Kidney glomerular epithelial cell (primary cell): ENCODE measurements at places on chromosomes 6 and 20.

GRCh38 chr20:5785146-5785545 is 34.9 kb downstream of the SHLD1 start:
- DNase-seq = no peak

DNA sequence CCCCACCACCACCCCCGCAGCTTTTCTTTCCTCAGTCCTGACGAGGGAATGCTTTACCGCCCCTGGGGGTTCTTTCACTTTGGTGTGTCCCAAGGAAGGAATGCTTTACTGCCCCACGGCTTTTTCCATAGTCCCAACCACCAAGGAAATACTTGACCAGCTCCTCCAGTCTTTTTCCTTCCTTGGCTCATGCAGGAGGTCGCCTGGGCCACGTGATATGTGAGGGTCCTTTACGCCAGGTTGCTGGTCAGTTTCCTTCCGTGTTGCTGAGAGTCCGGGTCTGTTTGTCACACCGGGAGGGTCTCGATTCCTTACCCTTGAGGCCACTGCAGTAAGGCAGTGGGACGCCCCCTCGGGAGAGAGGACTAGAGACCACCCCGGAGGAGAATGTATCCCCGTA is 58.9 kb upstream of the CDH4 start:
- DNase-seq = no peak

DNA sequence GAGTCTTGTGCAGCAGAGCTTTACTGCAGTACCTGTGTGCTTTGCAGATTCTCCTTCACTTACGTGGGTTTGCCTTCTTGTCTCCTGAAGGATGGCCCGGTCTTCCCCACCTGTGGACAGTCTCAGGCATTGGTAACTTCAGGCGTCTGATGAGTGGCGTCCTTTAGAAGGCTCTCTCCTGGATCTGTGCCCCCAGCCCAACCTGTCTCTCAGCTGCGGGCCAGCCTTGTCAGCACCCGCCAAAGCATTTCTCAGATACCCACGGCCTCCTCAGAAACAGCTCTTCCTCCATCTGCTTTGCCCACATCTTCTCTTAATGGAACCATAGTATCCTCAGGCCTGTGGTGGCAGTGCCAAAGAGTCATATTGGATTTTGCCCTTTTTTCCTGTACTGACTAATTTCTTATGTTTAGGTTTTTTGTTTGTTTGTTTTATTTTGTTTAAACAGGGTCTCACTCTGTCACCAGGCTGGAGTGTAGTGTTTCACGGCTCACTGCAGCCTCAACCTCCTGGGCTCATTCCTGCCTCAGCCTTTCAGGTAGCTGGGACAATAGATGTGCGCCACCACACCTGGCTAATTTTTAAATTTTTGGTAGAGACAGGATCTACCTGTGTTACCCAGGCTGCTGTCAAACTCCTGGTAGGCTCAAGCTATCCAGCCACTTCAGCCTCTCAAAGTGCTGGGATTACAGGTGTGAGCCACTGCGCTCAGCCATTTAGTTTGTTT is 96.6 kb downstream of the ARID1B start:
- no peak for DNase-seq

GRCh38 chr20:58989196-58989595 is 8.1 kb downstream of the NELFCD start:
- no peak for DNase-seq

DNA sequence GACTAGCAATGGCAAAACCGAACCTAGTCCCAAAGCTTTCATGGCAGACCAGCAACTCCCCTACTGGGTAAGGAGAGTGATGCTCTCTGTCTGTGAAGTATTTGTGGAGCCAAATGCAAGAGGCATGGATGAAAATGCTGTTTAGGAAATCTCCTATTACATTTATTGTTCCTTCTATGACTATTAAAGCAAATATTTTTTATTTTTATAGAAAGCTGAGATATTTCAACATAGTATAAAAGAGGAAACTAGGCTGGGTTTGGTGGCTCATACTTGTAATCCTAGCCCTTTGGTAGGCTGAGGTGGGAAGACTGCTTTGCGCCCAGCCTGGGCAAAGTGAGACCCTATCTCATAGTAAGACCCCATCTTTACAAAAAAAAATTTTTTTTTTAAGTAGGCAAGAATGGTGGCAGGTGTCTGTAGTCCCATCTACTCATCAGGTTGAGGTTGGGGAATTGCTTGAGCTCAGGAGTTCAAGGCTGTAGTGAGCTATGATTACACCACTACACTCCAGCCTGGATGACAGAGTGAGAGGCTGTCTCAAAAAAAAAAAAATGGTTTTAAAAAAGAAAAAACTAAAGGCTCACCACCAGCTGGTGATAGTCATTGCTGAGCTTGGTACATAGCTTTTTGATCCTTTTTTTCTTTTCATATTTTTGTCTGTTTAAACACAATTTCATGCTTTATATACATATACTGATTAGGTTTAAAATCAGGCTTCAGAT is 11.3 kb downstream of the KDM1B start:
- no peak for DNase-seq

DNA sequence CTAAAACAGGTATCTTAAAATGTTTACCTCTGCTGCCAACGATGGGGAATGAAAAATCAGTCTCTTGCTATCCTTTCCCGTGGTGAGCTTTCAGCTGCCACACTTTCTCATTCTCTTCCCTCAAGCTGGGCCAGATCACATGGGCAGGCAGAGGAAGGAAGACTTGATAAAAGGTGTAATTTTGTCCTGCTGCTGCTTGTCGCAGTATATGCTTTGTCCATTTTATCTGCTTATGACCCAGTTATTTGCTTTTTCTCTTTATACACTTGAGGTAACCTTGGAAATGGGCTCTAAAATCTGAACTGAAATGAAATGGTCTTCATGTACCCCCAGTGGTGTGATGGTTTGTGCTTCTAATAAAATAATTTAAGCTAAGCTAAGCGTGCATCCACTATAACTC is 695.9 kb upstream of the FLRT3 start:
- DNase-seq = no peak

DNA sequence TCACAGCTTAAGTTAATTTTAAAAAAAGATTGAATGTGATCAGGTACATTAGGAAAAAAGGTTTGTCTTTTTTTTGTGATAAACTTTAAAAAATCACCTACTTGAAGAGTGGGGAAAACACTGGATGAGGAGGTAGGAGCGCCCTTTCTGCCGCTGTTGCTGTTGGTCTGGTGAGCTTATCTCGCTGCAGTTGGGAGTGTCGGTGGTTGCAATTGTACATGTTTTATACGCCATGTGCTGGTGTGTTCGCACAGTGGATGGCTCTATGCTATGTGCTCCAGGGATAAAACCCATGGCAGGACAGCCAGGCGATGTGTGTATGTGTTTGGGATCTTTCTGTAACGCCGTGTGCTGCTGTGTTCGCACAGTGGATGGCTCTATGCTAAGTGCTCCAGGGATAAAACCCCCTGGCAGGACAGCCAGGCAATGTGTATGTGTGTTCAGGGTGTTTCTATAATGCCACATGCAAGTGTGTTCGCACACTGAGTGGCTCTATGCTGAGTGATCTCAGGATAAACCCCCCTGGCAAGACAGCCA is 1.7 kb downstream of the SLC22A3 start:
- no peak for DNase-seq

GRCh38 chr20:49672096-49672664 is 41.5 kb downstream of the B4GALT5 start:
- no peak for DNase-seq

GRCh38 chr6:12386816-12387215 is 96.7 kb downstream of the EDN1 start:
- peak; percentile 16 for DNase-seq

DNA sequence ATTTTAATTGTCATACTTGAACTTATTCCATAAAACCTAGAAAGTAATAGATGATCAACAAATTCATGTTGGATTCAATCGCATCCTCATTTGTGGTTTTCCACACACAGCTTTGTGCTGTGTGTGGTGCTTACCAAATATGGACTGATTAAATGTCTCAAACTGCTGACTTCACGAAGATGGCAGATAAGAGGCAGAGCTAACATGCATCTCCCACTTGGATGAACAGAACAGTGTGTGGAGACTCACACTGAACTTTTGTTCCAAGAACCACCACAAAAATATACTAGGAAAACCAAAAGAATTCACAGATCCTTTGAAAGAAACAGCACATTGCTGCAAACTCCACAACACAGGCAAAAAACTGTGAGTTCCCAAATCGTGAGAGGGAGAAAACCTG is 603.7 kb downstream of the TENT5A start:
- no peak for DNase-seq

DNA sequence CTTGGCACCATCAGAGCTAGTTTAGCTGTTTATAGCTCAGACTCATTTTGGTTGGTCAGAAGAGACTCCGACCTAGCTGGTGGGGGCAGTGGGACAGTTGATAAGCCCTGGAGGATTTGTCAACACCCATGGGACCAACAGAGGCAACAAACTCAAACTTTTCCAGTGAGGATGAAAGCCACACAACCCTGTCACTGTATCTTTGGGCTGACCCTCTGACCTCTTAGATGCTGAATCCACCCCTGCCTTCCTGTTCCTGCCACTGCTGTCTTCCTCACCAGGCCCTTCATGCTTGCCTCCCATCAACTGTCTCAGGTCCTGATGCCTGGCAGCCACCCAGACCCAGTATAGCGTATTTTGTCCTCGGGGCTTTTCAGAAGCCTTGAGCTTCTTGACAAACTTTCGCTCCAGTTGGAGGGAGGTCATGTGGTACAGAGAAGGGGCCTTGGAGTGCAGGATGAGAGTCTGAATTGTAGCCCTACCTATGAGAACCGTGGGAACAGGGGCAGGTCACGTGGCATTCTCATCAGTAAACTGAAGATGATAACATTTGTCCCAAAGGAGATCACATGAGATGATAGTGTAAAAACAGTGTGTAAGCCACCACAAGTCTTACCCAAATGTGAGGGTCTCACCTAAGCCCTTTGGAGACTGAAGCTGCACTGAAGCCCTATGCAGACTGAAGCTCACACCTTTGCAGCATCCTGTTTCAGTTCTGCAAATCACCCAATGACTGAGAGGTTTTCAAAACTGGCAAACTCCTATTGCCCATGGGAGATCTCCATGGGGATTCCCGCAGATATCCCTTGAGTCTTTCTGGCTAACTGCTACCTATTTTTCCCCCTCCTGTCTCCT is 72.0 kb upstream of the F13A1 start:
- no peak for DNase-seq

- no peak for DNase-seq
Measured at GRCh38 chr20:61092251-61092650, 159.8 kb upstream of the CDH4 start.

DNA sequence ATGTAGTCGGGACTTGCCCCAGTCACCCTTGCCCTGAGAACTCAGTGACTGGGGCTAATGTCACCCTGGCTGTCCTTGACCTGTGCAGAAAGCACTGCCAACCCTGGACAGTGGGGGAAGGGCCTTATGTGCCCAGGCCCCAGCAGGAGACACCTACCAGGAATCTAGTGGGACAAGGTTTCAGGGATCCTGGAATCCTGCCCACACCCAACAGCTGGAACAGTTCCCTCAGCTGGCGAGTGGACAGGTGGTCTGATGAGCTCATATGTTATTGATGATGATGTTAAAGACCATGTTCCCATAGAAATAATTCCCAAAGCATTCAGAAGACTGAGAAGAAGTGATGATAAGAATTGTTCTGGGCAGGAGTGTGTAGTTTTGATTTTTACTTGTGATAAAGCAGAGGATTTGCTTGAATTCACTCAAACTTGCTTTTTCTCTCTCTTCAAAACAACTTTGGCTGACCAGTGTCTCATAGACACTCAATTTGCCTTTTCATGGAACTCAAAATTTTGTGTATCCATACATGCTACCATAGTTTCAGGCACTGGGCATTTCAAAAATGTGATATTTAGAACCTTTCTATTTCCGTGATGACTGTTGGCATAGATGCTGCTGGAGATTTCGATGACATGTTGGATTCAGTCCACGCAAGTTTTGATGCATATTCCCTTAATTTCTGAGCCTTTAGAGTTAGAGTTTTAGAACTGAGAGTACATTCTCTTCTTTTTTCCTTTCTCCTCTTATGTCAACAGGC is 79.3 kb downstream of the SLC22A3 start:
- DNase-seq = no peak

DNA sequence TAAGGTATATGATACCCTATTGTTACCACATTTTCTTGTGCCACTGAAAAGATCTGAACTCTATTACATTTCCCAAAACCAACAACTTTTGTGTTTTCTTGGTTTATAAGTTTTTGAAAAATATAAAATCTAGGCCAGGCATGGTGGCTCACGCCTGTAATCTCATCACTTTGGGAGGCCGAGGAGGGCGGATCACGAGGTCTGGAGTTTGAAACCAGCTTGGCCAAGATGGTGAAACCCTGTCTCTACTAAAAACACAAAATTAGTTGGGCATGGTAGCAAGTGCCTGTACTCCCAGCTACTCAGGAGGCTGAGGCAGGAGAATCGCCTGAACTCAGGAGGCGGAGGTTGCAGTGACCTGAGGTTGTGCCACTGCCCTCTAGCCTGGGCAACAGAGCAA is 34.3 kb downstream of the SAMHD1 start:
- DNase-seq = no peak

DNA sequence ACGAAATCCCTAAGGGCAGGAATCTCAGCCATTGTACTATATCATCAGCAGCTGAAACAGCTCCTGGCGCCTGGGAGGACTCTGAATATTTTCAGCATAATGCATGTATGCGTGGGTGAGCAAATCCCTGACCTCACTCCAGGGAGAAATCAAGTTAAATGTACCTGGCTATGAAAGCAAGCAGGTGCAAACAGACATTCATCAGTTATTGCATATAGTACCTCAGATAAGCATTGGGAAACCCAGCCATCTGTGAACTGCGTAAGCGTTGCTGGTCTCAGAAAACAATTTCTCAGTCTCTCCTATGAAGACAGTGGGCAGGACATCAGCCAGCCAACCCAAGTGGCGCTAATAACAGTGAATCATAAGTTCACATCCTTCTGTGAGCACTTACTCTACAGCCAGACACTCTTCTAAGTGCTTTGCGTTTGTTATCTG is 622.6 kb downstream of the EPM2A start:
- DNase-seq = no peak

DNA sequence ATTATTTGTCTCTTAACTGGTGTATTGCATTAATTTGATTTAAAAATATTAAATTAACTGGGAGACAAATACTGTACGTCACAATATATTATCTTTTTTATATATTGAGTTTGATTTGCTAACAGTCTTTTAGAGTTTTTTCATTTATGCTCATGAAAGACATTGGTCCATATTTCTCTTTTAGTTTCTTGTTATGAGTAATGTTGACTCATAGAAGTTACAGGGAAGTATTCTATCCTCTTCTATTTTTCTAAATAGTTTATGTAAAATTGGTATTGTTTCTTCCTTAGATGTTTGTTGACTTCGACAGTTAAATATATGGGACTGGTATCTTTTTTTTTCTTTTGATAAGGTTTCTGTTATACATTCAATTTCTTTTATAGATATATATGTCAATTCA is 1115.6 kb upstream of the CITED2 start:
- no peak for DNase-seq

DNA sequence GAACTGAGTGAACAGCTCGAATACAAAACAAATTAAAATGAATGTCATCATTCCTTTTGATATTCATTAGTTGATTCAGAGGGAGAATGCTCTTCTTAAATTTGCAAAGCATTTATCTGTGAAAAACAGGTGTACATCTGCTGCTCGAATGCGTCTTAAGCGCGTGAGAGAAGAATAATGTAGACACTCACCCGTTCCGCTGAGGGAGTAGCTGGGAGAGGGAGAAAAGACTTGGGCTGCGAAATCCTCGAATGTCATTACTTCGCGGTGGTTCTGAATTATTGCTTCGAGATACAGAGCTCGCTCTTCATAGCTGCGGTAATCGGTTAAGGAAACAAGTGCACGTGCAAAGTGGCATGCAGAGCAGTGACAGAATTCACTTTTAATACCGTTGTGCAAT is 43.9 kb downstream of the INSM1 start:
- no peak for DNase-seq

- no peak for DNase-seq
Measured at GRCh38 chr6:47321577-47321976, 11.9 kb upstream of the TNFRSF21 start.

GRCh38 chr20:63522981-63523611 is 2.5 kb downstream of the PPDPF start:
- no peak for DNase-seq
